ENCODE measurements at places on chromosomes 11 and 22.

- no peak for DNase-seq
These were observed 1.4 kb downstream of the PCF11 start for GRCh38 chr11:83158357-83158786.

- DNase-seq: no peak
These were observed 107.2 kb downstream of the RRAS2 start for GRCh38 chr11:14251754-14252153.

DNA sequence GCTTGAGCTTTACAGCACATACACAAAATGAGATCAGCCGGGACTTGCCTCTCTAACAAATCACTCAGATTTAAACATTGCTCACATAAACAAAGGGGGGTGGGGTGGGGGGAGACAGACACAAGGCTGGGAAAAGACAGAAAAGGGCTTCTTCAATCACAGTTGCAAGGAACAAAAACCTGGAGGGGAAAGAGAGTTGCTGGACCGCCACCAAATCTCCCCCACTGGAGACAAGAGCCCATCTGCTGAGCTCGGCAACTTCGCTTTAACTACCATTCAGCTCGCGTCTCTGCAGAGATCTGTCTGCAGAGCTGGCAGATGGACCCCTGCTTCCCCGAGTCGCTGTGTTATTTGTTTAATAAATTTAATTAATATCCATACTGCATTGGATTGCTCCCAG lies 165.0 kb downstream of the RCN1 start:
- no peak for DNase-seq

DNA sequence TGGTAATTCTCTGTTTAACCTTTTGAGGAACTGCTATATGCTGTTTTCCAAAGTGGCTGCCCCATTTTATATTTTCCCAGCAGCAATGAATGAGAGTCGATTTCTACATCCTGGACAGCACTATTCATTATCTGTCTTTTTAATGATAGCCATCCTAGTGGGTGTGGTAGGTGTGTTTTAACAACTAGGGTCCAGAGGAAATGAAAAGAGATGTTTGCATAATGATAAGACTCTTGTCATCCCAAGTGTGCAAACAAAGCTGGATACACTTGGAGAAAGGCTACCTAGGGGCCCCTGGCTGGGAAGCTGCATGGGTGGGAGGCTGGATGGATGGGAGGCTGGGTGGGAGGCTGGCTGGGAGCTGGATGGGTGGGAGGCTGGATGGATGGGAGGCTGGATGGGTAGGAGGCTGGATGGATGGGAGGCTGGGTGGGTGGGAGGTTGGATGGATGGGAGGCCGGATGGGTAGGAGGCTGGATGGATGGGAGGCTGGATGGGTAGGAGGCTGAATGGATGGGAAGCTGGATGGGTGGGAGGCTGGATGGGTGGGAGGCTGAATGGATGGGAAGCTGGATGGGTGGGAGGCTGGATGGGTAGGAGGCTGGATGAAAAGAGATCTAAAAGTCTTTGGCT lies 158.0 kb downstream of the DSCAML1 start:
- no peak for DNase-seq

GRCh38 chr11:94325681-94326080 lies 21.3 kb downstream of the IZUMO1R start:
- no peak for DNase-seq

- no peak for DNase-seq
These were observed 21.6 kb downstream of the FOLR3 start for GRCh38 chr11:72157131-72157530.

- DNase-seq: no peak
These were observed 3.9 kb downstream of the PACSIN2 start for GRCh38 chr22:43011079-43011478.

DNA sequence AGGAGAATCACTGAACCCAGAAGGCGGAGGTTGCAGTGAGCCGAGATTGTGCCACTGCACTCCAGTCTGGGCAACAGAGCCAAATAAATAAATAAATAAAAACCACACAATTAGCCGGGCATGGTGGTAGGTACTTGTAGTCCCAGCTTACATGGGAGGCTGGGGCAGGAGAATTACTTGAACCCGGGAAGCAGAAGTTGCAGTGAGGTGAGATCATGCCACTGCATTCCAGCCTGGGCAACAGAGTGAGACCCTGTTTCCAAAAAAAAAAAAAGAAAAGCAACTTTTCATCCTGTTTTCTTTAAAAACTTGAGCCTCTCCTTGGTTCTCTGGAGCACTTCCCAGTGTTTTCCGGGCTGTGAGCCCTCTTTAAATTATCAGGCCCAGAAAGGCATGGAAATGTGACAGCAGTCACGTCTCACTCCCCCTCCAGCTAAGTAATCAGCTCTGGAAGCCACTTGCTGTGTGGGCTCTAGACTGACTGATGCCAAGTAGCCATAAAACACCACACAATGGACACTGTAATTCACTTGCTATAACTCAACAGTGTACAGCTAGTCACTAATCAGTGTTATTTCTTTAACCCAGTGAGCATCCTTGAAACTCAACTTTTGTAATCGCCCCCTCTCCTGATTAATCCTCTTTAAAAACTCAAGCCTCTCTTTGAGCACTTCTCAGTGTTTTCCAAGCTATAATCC lies 13.0 kb upstream of the MCHR1 start:
- DNase-seq: no peak

GRCh38 chr11:87033561-87033960 lies 4.2 kb upstream of the TMEM135 start:
- DNase-seq: no peak

DNA sequence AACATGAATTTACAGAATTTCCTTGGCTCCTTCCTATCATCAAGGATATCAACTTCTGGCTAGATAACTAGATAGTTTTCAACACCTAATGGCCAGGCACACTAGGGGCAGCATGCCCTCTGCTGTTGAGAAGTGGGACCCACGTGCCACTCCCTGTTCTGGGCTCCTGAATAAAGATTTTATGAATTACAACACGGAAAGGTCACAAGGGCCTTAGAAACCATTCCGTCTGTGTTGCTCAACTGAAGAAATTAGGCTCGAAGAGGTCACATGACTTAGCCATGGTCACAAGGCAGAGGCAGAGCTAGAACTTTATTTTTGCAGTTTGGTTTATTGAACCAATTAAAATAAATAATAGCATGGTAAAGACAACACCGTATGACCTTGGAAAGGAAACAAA lies 36.0 kb downstream of the PRCP start:
- DNase-seq: no peak

DNA sequence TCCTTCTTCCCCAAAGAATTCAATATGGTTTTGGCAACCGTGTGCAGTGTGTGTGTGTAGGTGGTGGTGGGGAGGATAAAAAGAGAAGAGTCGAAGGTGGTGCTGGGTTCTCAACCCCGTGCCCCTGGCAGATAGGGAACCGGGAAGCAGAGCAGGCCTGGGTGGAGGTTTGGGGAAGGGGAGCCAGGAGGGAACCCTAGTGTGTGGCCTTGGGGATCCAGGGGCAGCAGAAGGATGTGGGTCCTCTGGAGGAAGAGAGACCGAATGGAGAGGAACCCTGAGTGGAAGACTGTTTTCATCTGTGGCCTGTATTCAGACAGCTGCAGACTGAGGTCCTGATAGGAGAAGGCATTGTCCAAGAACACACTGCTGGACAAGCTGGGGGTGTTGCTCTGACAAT lies 73.3 kb upstream of the B3GAT1 start:
- no peak for DNase-seq
